Common myeloid progenitor, CD34-positive (primary cell): ENCODE measurements at places on chromosomes 1 and 21.

- no peak for DNase-seq
Measured at GRCh38 chr1:221289103-221289502, 409.9 kb downstream of the HLX start.

DNA sequence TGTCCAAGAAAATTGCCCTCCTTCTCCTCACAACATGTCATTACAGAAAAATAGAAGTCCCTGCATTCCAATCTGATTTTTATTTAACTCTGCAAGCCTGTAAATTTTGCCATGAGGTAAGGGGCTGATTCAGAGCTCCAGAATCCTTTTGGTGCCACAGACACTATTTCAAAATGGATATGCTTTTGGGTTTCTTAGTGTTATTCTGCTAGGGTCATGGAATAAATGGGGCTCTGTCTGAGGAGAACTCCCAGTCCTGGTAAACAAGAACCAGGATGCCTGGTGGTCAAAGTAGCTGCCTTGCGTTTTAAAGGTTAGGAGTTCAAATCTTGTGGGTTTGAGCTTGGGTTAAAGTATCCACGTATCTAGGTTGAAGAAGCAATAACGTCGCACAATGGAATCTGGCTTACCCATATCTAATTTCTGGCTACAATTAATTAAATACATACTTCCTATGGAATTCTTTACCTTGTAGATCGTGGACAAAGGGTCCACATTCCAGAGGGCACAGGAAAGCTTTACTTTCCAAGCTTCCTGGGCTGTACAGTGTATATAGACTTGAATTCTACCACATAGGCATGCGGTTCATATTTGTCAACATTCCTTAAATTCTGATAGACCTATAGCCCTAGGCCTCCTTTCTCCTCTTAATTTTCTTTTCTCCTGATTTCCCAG, 98.0 kb upstream of the CDC42BPA start:
- DNase-seq: no peak

DNA sequence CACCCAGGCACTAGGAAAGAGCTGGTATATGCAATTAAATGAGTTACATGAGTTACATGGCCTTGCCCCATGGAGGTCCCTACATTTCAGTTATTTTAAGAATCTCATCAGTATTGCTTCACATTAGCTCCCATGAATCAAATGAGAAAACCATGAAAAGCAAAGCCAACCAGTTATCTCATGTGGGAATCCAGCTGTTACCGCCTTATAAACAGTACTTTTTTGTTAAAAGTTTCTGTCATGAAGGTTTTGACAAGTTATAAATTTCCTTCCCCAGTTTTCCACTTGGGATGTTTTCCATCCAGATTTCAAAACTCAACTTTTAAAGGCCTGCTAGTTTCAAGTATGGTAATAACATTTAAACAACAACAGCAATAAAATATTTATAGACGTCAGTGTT, 544.8 kb downstream of the NUF2 start:
- no peak for DNase-seq

DNA sequence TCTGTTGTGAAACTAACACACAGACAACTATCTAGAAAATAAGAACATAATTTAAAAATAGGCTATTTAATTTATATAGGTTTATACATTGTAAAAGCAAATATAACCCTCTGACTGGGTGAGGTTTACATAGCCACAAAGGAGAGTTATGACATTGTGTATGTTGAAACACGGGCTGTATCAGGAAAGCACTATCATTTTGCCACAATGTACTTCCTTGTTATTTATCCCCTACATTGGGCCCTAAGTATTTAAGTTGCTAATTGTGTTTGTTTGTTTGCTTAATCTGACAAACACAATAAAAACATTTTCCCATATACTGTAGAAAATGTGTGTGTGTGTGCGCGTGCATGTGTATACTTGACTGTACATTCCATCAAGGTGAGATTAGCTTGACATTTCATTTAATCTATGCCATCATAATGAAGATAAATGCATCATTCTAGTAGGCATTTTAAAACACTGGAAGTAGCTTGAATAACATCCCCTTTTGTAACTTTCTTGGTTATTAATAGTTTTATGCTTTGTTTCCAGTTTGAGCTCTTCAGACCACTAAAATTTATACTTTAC, 72.1 kb downstream of the RGS13 start:
- DNase-seq: peak; percentile 1

- no peak for DNase-seq
Measured at GRCh38 chr1:38735651-38736161, 123.9 kb downstream of the RRAGC start.

GRCh38 chr1:235027076-235027861, 101.4 kb downstream of the TOMM20 start:
- no peak for DNase-seq

GRCh38 chr1:97163591-97164275, 442.1 kb downstream of the PTBP2 start:
- DNase-seq: no peak

DNA sequence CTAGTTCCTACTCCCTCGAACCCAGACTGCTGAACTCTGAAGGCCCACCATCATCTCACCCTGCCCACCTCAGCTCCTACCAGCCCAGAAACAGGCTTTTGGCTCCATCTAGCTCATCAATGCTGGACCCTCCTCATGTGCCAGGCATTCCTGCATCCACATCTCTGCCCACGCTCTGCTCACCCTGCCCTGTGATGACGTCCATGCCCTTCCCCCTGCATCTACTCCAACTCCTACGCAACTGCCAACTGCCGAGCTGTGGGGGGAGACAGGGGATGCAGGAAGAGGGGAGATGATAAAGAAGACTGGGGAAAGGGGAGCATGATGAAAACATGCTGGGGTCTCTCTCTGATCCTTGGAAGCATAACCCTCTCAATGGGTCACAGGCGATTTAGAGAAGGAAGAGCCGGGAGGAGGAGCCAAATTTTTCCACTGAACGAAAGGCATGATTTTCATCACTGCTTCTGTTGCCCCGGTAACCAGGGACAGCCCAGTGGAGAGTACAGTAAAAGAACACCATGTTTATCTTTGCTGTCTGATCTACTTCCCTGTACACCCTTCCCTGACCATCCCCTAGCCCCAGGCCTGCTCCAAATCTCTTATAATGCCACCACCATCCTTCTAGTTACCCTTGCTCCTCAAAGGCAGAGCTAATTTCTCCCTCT, 44.3 kb downstream of the CD34 start:
- DNase-seq: no peak

DNA sequence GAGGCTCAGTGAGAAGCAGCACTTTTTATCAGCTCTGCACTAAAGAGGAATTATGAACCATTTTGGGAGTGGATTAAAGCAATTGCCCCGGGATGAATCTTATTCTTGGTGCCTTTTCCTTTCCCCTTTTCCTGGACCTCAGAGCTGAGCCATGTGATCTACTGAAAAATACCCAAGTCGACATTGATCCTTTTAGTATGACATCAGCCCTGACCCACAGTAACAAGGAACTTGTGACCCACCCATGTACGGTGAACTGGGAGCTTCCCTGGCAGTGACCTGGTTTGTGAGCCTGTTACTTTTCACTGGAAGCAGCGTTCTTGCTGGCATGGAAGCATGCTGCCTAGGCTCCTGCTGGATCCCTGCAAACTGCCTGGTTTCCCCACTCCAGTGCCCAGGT, 15.9 kb downstream of the AJAP1 start:
- no peak for DNase-seq

DNA sequence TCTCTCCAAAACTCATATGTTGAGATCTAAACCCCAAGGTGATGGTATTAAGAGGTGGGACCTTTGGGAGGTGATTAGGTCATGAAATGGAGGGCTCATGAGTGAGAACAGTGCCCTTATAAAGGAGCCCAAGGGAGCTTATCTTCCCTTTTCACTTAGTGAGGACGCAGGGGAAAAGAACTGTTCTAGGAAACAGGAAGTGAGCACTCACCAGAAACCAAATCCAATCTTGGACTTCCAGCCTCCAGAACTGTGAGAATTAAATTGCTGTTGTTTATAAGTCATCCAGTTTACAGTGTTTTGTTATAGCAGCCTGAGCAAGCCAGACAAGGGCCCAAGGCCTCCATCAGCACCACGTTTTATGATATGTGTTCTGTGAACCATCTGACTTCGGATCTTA, 60.3 kb upstream of the LRRC8D start:
- DNase-seq: no peak

DNA sequence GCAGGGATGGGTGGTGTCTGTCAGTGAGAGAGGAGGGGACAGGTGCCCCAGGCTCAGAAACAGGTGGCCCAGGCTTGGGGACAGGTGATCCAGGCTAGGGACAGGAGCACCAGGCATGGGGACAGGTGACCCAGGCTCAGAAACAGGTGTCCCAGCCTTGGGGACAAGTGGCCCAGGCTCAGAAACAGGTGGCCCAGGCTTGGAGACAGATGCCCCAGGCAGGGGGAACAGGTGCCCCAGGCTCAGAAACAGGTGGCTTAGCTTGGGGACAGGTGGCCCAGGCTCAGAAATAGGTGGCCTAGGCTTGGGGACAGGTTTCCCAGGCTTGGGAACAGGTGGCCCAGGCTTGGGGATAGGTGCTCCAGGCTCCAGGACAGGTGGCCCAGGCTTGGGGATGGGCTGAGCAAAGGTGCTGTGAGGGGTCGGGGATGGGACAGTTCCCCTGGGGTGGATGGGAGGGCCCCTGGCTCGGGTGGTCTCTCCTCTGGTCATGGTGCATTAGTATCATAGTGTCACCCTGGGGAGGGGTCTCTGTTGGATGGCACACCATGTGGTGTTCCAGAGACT, 87.7 kb upstream of the C1orf174 start:
- DNase-seq: no peak

- DNase-seq: no peak
Measured at GRCh38 chr1:54112705-54113368, 40.0 kb downstream of the CDCP2 start.

GRCh38 chr21:25457411-25457810, 149.9 kb downstream of the MRPL39 start:
- DNase-seq: peak; percentile 88

GRCh38 chr1:82387012-82387366, 586.3 kb downstream of the ADGRL2 start:
- DNase-seq: no peak

DNA sequence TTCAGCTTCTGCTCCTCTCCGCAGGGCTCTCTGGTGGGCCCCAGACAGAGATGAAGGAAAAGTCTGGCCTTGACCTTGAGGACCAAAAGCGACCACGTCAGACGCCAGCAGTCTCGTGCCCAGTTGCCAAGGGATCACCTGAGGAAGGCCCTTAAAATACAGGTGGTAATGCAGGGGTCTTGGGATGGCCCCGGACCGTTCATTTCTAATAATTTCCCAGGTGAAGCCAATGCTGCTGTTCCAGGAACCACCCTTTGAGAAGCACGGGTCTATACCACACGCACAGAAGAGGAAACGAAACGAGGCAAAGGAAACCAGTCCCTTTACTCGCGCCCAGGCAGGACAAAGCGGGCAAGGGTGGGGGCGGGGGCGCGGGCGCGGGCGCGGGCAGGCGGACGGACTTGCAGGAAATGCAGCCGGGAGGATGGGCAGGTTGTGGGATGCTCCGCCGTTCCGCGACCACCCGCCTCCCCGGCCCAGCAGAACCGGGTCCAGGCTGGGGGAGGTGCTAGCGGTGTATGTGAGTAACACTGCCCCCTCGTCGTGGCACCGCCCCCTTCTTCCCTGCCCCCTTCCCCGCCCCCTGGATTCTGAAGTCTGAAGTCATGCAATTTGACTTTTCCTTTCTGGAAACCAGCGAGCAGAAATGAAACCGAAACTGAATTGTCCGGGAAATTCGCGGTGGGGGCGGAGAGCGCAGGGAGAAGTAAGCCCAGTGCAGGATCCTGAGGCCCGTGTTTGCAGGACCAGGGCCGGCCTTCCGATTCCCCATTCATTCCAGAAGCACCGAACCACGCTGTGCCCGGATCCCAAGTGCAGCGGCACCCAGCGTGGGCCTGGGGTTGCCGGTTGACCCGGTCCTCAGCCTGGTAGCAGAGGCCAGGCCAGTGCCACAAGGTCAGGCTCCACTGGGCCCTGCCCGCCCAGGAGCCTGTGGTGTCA, 5.8 kb upstream of the MX1 start:
- peak; percentile 72 for DNase-seq

DNA sequence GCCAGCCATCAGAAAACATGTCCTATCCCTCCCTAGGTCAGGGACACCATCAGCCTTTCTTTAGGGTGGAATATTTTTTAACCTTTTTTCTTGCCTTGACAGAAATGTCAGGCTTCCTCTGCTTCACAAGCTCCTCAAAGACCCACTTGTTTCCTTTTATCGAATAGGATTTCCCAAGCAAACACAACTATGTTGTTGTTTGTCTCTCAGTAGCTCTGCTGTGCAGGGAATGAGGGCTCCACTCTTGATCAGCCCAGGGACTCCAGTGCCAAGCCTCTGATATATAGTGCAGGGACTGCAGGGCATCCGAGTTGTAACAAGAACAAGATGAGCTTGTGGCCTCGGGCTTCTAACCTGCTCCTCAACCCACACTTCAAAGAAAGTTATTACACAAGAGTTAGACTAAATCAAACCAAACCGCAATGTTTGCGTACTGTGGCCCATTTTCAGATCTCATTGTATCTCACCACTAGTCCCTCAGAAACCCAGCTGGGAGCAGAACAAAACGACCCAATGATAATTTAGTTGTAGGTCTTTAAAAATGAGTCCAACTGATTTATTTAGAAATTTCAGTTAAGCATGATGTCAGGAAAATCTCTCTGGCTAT, 108.1 kb downstream of the ATG4C start:
- DNase-seq: no peak

GRCh38 chr1:11046625-11047365, at the start of gene MASP2:
MASP2 (minus strand) TSS chr1:11047239; CDS start chr1:11047207, 32 bp downstream.
- DNase-seq: no peak

DNA sequence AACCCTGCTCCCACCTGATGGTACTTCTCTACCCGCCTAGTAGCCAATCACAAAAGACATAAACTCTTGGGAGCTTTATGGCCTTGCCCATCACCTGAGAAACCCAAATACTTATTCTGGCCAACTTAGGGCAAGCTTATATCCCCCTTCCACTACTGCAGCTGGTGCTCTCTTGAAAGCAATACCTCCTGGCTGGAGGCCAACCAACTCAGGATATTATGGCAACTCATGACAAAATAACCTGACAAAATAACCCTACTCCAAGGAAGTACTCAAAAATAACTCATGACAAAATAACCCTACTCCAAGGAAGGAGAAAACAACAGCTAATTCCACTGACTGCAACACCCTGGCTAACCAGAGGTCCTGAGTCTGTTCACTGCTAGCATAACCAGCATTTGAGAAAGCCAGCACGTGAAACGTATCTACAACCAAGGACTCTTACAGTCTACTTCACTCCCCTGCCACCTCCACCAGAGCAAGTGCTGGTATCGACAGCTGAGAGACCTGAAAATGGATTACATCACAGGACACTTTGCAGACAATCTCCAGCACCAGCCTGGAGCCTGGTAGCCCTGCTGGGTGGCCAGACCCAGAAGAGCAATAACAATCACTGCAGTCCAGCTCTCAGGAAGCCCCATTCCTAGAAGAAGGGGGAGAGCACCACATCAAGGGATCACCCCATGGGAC, 179.9 kb downstream of the COL24A1 start:
- DNase-seq: no peak
